ENCODE measurements at places on chromosomes 6 and 20.

DNA sequence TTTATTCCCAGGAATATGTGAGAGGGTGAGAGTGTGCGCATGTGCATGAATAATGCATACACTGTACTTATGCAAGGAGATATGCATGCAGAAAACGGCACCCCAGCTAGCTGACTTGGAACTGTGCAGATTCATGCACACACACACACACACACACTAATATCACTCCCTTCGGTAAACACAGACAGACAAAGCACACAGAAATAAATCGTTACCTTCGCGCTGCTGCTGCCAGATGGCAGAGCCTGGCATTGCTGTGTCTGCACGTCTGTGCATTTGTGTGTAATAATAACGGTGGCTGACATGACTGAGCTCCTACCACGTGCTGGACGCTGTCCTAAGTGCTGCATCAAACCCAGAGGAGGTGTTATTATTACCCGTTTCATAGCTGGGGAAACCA is 36.8 kb downstream of the PREX1 start:
- no peak for DNase-seq

DNA sequence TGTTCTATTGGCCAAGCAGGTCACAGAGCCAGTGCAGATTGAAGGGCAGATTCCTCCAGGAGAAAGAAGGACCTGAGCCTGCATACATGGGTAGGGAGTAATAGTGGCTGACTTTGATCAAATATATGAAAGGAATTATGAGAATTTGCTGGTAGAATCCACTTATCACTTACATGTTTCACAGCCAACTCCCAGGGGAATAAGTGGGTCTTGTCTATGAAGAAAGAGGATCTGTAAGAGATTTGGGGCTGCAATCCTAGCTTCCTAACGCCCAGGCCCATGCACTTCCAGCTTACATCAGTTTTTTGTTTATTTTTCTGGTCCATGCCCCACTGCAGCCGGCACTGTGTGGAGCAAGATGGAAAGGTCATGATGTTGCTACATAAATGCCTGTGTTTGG is 107.9 kb upstream of the SYNDIG1 start:
- no peak for DNase-seq

DNA sequence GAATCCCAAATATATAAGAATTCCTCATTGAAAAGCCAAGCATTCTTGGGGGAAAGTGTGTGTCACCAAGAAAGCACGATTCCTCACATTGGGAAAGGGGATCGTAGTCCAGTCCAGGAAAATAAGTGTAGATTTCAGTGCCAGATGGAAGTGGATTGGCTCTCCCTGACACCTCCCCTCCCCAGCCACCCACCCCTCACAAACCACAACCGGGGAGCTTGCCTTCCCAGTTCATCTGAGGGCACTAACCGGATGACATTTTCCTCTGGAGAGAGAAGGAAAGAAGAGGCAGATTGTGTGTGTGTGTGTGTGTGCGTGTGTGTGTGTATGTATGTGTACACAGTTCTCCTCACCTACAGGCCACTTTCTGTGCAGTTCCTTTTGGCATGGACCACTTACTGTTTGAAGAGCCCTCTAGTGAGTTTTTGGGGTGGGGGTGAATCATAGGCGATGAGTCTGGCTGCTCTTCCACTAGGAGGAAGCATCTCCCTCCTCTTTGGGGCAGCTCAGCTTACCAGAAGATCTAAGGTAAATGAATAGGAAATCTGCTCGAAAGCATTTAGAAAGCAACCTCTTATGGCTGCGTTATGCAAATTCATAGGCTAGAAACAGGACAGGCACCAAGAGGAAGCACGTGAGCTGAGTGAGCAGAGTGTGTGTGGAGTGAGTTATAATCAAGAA is 20.8 kb downstream of the DAAM2 start:
- DNase-seq = no peak

GRCh38 chr6:154981079-154981870 is 13.8 kb upstream of the TIAM2 start:
- no peak for DNase-seq

Data from cardiac septum (tissue), 1 donor.